NCI-H1417 treated with DMSO at 0.1 percent for 48 hours (cell line): ENCODE measurements at places on chromosomes 7 and 10.

- DNase-seq, result no peak
Observed at GRCh38 chr10:72162978-72163377, 52.8 kb upstream of the ANAPC16 start.

DNA sequence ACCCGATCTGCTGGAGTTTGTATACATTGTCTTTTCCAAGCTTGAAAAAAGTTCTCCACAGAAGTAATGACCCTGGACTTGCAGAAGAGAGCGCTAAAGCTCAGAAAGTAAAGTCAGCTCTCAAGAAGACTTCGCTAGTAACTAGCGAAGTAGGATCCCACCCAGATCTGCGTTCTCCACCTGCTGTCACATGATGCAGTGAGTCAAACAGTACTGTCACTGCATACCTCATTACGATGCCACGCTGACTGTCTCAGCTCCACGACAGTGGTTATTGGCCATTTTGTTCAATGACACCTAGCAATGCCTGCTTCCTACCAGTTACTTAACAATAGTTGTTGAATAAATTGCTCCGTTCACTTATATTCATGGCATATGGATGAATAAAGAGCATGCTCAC lies 29.7 kb upstream of the SEC61G start:
- DNase-seq, result no peak

DNA sequence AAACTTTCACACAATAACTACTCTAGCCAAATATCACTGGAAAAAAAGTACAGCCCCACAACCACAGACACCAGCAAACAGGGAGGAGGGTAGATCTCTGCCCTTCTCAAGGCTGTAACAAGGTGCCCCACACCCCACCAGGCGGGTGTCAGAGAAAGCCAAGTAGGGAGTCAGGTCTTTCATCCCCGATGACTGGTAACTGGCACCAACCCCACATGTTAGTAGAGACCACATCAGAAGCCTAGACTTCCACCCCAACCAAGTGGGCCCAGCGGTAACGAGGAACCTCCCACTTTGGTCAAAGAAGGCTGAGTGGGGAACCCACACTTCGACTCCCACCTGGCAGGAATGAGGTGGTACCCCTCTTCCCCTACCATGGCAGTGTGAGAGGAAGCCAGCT lies 16.4 kb upstream of the RUFY2 start:
- no peak for DNase-seq

GRCh38 chr7:158606129-158606528 lies 18.5 kb upstream of the PTPRN2 start:
- no peak for DNase-seq

DNA sequence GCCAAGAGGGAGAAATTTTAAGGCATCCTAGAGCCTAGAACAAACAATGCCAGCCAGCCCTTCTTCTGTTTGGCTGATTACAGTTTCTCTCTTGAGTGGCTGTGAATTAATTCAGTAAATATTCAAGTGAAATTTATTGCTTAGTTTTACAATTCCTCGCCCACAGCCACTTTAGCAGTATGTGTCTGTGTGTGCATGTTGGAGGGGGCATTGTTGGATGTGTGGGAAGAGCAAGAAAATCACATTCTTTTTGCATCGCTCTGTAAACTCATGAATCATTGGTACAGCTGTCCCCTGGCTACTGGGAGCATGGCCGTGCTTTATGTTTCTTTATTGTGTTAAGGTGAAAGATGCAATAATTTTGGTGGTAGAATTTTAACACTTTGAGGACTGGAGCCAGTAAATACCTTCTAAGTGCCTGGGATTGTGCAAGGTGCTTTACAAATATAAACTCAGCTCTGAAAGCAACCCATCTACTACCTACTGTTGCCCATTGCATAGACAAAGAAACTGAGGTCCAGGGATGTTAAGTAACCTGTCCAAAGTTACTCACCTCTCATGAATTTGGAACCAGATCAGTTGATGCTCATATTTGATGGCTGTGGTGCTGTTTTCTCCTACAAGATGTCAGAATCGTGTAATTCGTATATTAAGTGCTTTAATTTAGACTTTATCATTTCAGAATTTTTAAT lies 89.9 kb upstream of the BTBD16 start:
- DNase-seq, result no peak

- no peak for DNase-seq
Observed at GRCh38 chr10:15754937-15755336, 35.2 kb upstream of the ITGA8 start.

DNA sequence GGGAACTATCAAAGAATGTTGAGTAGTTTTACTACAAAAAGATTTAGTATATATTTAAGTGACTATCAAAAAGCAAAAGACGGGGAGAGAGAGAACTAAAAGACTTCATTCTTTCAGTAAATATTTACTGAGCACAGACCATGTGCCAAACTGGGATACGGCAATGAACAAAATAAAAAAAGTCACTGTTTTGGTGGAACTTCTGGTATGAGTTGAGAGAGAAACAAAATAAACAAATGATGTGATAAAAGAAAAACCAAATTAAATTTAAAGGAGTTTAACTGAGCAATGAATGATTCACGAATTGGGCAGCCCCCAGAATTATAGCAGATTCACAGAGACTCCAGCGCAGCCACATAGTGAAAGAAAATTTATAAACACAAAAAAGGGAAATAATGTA lies 17.8 kb upstream of the AKAP9 start:
- DNase-seq, result no peak

DNA sequence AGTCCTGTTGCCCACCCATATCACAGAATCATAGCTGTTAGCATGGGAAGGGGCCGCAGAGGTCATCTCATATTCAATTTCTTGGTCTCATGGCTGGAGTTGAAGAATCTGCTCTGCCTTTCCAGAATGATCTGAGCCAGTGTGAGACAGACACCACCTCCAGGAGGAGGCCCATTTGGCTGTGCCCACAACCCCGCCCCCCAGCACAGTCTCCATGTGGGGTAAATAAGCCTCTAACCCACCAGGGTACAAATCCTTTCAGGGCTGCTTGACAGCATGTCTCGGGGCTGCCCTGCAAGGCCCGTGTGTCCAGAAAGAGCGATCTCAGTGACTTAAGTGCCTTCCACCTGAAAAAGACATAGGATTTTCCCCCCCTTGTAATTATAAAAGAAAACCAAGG lies 137.5 kb downstream of the DLG5 start:
- no peak for DNase-seq

DNA sequence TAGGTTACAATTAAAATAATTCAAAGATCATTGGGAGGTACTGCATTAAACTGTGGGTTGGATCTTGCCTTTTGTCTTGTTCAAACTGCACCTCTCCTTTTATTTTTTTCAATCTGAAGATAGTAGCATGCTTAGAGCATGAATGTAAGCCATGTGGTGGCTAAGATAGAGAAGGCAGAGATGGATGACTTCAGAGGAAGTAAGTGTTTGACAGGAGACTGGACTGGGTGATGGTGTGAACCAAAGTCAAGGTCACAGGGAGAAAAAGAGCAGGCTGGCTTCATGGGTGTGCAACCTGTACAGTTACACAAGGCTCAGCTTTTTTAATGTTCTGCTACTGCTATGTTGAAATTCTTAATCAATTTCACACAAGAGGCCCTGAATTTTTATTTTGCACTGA lies 85.6 kb downstream of the ZEB1 start:
- DNase-seq, result no peak

DNA sequence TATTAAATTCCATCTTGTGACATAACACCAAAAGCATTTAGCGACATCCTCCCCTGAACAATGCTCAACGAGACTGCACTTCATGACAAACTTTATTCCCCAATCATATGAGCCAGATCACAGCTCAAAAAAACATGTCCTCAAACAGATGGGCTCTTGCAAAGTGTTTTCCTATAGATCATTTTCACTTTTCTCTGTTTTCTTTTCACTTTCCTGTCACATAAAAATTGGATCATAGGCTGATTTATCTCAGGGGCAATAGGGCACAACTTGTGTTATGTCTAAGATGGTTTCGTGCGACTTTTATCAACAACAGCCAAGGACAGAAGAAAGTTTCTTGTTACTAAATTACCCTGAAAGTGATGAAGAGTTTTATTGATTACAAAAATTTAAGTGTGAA lies 206.1 kb downstream of the WDR11 start:
- no peak for DNase-seq
